ENCODE measurements at places on chromosomes 4 and X.
A peak's percentile ranks its signal among the peaks of the same experiment; 100 is the strongest.

GRCh38 chrX:150429594-150429993 is 66.5 kb downstream of the MAMLD1 start:
- DNase-seq, result peak; percentile 52

- DNase-seq, result peak; percentile 71
These were observed 645.9 kb downstream of the PCDH7 start for GRCh38 chr4:31366041-31366440.

- DNase-seq, result no peak
These were observed 3.0 kb upstream of the SHOX start for GRCh38 chrX:627510-627981.

- peak; percentile 75 for DNase-seq
These were observed 97.7 kb downstream of the MANBA start for GRCh38 chr4:102663073-102663472.

DNA sequence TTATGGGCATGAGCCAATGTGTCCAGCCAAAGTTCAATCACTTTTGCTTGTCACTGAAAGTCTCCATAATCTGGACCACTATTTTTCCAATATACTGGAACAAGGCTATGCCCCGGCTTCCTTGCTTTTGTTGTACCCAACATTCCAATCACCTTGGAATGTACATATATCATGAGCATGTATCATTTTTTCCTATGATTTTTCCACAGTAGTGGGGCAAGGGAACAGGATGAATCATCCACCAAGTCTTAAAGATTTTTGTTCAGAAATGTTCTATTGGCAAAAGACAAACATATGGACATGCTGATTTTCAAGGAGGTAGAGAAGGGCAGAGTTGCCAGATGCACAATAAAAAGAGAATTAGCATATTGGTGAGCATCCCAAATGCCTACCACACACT is 548.1 kb upstream of the INTU start:
- DNase-seq, result peak; percentile 69

DNA sequence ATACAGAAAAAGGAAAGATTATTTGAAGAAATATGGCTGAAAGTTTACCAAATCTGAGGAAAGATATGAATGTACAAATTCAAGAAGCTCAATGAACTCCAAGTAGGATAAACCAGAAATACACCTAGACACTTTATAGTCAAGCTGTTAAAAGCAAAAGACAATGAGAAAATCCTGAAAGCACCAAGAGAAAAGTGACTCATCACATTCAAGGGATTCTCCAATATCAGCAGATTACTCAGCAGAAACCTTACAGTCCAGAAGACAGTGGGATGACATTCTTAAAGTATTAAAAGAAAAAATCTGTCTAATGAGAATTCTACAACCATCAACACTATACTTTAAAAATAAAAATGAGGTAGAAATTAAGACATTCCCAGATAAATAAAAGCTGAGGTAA is 223.8 kb upstream of the ZCCHC13 start:
- no peak for DNase-seq

- DNase-seq, result no peak
These were observed 1314.0 kb downstream of the PCDH19 start for GRCh38 chrX:99095965-99096635.

DNA sequence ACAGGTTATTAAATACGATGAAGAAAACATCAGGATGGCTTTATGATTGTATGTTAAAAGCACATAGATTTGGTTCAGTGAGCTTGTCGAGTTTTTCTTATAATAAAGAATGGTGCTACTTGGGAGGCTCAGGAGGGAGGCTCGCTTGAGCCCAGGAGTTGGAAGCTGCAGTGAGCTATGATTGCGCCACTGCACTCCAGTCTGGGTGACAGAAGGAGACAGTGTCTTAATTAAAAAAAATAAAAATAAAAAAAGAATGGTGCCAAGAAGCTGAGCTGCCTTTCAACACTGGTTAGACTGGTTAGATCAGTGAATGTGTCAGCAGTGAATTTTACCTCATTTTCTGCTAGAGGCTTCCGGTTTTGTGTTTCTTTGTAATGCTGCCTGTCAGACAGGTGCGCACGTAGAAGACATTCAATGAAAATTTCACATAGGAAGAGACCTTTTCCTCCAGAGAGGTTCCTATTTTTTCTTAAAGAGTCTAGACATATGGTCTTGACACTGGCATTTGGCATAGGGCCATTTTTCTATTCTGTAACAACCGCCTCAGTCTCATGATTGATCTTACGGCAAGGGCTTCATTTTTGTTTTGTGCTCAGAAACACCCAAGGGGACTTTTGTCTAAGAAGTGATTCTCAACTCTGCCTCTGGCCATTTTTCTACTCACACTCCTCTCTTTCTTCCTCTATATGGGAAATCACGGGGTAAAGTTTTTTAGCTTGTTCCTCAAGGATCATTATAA is 15.0 kb upstream of the ARSF start:
- no peak for DNase-seq

DNA sequence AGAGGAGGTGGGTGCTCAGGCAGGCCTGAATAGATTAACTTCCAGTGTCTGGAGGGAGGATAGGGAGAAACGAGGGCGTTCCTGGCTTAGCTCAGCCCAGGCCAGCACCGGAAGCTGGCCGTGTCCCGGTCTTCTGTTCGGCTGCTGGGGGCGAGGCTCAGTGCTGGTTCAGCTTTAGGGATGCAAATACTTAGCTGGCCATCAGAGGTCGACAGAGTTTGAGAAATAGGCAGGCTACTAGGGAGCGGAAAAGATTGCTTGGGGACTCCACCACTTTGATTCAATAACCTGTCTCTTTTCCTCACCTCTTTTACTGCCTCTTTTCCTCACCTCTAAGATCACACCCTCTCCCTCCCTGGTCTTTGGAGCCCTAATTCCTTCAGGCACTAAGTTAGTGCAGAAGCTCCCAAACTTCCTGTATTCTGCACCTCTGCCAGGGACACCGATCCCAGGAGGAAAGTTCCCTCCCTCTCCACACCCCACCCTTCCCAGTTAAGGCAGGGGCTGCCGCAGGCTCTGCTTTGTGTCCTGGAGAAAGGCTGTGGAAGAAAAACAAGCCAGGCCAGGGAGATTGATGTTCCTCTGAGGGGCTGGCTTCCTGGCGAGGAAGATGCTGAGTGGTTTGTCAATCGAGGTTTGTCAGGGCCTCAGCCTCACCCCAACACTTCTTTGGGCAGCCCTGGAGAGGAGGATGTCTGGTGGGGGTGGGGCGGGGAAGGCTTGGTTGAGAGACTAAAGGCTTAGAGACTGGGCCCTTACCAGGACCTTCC is 6.0 kb upstream of the EFNB1 start:
- peak; percentile 54 for DNase-seq

GRCh38 chr4:113643505-113643904 is 118.0 kb downstream of the CAMK2D start:
- DNase-seq, result no peak

DNA sequence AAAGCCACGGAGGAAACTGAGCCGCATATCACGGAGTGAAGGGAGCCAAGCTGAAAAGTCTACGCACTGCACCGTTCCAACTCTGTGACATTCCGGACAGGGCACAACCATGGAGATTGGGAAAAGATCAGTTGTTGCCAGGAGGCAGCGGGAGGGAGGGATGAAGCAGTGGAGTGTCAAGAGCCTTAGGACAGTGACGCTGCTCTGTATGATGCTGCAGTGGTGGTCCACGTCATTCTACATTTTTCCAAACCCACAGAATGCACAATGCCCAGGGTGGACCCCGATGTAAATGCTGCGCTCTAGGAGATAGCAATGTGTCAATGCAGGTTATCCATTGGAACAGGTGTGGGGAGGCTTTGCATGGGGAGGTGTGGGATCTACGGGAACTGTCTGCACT is 7.5 kb upstream of the WFS1 start:
- no peak for DNase-seq

GRCh38 chr4:165404080-165404479 is 25.3 kb downstream of the CPE start:
- DNase-seq, result no peak

DNA sequence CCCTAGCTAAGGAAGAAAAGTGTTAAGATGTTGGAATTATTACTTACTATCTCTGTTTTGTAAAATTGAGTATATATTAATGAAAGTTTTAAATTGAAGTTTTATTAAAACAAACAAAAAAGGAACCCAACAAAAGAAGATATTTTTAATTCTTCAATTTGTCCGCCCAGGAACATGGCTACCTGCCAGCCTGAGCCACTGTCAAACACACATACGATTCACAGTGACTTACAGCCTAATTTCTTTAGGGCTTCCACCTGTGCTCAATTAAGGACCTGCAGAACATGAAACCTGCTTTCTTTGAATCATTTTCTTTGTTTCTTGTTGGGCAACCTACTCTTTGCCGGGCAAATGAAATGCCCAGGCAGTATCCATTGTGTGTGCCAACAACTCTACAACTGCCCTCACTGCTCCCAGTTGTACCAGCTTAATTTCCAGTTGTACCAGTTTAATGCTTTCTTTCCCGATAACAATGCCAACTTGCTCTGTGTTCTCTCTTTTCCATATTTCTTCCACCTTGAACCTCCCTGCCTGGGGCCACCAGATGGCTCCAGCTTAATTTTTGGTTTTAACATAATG is 181.7 kb downstream of the GBA3 start:
- no peak for DNase-seq
